Pulmonary artery endothelial cell (primary cell): ENCODE measurements at places on chromosomes 6 and 20. TPM values are rescaled to one million over a fixed set of nuclear protein-coding genes. Genes with fewer than 3 reads are reported as not detected.

The RAET1G gene
- total RNA-seq: 0.13 and 0.67 TPM in 2 replicates

The FKBP1A gene
- total RNA-seq: 293 and 297 TPM in 2 replicates

The PDRG1 gene
- 5.7 and 6.2 TPM in 2 replicates for total RNA-seq

The TFAP2A gene
- 0.78 and 2.1 TPM in 2 replicates for total RNA-seq

The DEF6 gene
- total RNA-seq: 0.25 and 0.26 TPM in 2 replicates

The PIGU gene
- 6.3 and 9.6 TPM in 2 replicates for total RNA-seq

The AVP gene
- not detected in 2 replicates for total RNA-seq

The GRM1 gene
- total RNA-seq: under 0.01 TPM in 2 replicates

The SIRPG gene
- total RNA-seq: not detected in 2 replicates

The CST7 gene
- total RNA-seq: not detected in 2 replicates

The RHAG gene
- not detected in 2 replicates for total RNA-seq

The EDN1 gene
- 326 and 496 TPM in 2 replicates for total RNA-seq

The SLC17A1 gene
- not detected in 2 replicates for total RNA-seq

The SLC26A8 gene
- total RNA-seq: under 0.01 TPM in 1 of 2 replicates, not detected in the other

The STMND1 gene
- total RNA-seq: not detected in 2 replicates

The ERMARD gene
- total RNA-seq: 17.3 and 17.7 TPM in 2 replicates

The METTL24 gene
- total RNA-seq: not detected in 2 replicates

The HLA-DOA gene
- total RNA-seq: not detected in 2 replicates

The ADA gene
- total RNA-seq: 16.7 and 22.4 TPM in 2 replicates

The SYCP2 gene
- 0.28 and 0.33 TPM in 2 replicates for total RNA-seq

The JAG1 gene
- total RNA-seq: 81.8 and 93.1 TPM in 2 replicates

The POFUT1 gene
- total RNA-seq: 37.7 and 45.0 TPM in 2 replicates

The LRRC73 gene
- total RNA-seq: 0.14 and 0.20 TPM in 2 replicates

The GUCA1A gene
- not detected in 2 replicates for total RNA-seq

The GJA10 gene
- not detected in 2 replicates for total RNA-seq

The LST1 gene
- total RNA-seq: 0.14 and 0.73 TPM in 2 replicates

The CST2 gene
- not detected in 2 replicates for total RNA-seq

The VSTM2L gene
- total RNA-seq: 0.20 and 0.35 TPM in 2 replicates

The LAMA2 gene
- total RNA-seq: 1.8 and 7.4 TPM in 2 replicates

The ELOVL4 gene
- 0.71 and 0.99 TPM in 2 replicates for total RNA-seq

The BPHL gene
- total RNA-seq: 10.6 and 11.3 TPM in 2 replicates

The ENPP5 gene
- total RNA-seq: not detected in 2 replicates

The FKBP1C gene
- total RNA-seq: 0.40 and 1.8 TPM in 2 replicates

The PDYN gene
- not detected in 2 replicates for total RNA-seq

The VARS1 gene
- total RNA-seq: 73.2 and 74.0 TPM in 2 replicates

The MCM8 gene
- total RNA-seq: 9.1 and 20.8 TPM in 2 replicates

The IRF4 gene
- 0.07 TPM in 1 of 2 replicates, not detected in the other for total RNA-seq

The MYCT1 gene
- total RNA-seq: 131 and 148 TPM in 2 replicates

The TOP1 gene
- 23.0 and 32.0 TPM in 2 replicates for total RNA-seq

The EFCAB8 gene
- 0.04 and 0.07 TPM in 2 replicates for total RNA-seq

The KCNK16 gene
- total RNA-seq: not detected in 2 replicates

The MCCD1 gene
- not detected in 2 replicates for total RNA-seq

The LY6G6C gene
- not detected in 2 replicates for total RNA-seq

The PRIM2 gene
- 22.0 and 37.0 TPM in 2 replicates for total RNA-seq

The MEI4 gene
- not detected in 2 replicates for total RNA-seq

The SMIM28 gene
- not detected in 2 replicates for total RNA-seq

The FILIP1 gene
- total RNA-seq: 2.3 and 10.5 TPM in 2 replicates

The KCNQ2 gene
- total RNA-seq: not detected in 2 replicates

The MAP3K4 gene
- 18.2 and 28.1 TPM in 2 replicates for total RNA-seq

The PRL gene
- not detected in 2 replicates for total RNA-seq

The KIFC1 gene
- 19.9 and 40.4 TPM in 2 replicates for total RNA-seq

The CAP2 gene
- 4.3 and 15.8 TPM in 2 replicates for total RNA-seq

The KIF25 gene
- not detected in 2 replicates for total RNA-seq

The LRP11 gene
- total RNA-seq: 20.1 and 30.6 TPM in 2 replicates
